ENCODE measurements at places on chromosomes 13 and 19.
A peak's percentile ranks its signal among the peaks of the same experiment; 100 is the strongest.

DNA sequence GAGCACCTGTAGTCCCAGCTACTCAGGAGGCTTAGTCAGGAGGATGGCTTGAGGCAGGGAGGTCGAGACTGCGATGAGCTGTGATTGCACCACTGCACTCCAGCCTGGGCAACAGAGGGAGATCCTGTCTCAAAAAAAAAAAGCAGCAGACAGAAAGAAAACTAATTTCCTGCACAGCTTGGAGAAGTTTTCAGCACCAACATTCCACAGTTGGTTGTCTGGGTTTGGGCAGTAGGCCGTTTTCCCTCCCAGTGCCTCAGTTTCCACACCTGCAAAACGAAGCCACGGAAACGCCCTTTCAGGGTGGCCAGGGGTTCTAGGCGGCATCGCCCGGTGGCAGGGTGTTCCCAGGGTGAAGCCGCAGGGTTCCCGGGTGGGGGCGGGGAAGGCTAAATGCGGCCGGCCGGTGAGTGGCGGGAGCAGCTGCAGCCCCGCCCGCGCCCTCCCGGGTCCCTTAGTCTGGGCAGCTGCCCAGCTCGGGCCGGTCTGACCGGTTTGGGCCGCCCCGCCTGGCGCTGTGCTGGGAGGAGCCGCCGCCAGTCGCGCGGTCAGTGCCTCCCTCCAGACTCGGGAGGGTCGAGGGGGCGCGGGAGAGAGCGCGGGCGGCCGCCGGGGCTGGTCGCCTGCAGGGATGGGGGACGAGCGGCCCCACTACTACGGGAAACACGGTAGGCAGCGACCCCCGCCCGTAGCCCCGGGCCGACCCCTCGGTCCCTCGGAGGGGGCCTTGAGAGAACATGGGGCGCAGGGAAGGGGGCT lies at the start of gene SLC44A2:
Gene SLC44A2, plus strand, starts transcription at position 551 of the 759 bp plus-strand sequence. Its CDS starts 81 bp downstream, at position 632.
- peak; percentile 61 for DNase-seq

DNA sequence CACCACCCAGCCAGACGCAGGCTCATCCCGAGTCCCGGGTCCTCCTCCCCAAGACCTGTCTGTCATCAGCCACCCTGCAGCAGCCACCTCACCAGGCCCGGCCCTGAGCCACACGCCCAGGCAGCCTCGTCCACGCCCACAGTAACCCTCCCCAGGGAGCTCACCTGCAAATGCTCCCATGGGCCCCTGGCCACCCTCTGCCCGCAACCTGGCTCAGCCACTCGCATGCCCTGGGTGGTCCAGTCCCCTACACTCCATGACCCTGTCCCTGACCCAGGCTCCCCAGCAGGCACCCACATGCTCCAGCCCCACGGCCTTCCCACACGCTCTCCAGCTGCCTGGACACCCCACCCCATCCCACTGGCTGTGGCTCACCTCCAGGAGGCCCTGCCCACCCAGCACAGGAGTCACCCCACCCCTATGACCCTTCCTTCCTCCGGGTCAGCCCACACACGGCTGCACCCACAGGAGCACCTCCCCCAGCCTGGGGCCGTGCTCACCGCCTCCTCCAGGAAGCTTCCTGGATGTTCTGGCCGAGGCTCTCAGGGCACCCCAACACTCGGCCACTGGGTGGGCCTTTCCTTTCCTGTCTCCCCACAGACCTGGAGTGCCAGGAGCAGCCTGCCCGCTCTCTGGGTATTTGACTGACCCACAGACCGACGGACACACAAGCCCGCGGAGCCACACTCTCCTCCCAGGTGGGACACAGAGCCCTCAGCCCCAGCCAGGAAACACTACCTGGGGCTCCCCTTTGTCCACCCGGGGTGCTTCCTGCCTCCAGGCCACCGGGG lies 3.6 kb downstream of the TMEM259 start:
- DNase-seq: no peak

GRCh38 chr19:30148039-30148790 lies 206.2 kb downstream of the URI1 start:
- DNase-seq: no peak

GRCh38 chr13:109672545-109672944 lies 113.8 kb downstream of the IRS2 start:
- DNase-seq: no peak

DNA sequence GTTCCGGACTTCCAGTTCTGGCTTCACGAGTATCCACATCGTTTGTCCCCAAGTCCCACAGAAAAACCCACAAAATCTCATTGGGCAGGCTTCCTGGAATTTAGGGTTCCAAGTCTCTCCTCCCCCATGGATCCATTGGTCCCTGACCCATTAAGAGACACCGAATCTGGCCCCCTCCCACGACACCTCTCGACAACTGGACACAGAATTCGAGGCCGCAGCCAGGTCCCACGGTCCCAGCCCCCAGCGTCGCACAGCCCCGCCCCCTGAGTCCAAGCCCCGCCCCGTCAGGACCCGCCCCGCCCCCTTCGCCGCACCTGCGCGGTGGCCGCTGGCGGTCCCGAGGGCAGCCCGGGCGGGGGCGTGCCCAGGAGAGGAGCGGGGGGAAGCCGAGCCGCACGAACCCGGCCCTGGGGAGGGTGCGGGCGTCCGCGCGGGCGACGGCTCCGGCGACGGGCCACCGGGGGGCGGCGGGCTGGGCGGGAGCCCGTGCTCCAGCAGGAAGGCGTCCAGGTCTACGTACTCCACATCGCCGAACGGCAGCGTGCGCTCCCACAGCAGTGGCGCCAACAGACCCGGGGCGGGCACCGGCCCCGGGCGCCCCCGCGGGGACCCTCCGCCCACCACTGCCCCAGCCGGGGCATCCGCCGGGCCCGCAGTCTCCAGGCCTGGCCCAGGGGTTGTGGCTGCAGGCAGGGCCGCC lies 1.8 kb downstream of the DBP start:
- no peak for DNase-seq

DNA sequence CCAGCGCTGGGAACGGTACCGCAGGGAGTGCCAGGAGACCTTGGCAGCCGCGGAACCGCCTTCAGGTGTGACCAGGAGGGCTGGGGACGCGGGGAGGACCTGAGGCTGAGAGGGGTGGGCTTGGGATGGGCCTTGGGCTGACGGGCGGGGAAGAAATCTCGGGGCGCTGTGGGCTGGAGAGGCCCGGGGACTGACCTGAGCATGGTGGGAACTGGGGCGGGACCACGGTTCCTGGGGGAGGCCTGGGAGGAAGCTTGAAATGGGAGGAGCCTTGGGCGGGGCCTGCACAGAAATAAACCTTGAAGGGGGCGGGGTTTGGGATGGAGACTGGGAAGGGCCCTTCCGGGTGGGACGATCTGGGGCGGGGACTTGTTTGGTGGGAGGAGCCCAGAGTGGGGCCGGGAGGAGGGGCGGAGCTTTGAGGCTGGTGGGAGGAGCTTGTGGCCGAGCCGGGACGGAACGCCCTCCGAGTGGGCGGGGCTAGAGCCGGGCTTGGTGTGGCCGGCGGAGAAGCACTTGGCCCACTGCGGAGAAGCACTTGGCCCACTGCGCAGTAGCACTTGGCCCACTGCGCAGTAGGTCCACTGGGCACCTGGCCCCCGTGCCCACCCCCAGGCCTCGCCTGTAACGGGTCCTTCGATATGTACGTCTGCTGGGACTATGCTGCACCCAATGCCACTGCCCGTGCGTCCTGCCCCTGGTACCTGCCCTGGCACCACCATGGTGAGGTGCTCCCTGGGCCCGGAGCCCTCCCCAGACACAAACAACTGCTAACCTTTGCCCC lies 2.8 kb downstream of the GIPR start:
- peak; percentile 48 for DNase-seq

DNA sequence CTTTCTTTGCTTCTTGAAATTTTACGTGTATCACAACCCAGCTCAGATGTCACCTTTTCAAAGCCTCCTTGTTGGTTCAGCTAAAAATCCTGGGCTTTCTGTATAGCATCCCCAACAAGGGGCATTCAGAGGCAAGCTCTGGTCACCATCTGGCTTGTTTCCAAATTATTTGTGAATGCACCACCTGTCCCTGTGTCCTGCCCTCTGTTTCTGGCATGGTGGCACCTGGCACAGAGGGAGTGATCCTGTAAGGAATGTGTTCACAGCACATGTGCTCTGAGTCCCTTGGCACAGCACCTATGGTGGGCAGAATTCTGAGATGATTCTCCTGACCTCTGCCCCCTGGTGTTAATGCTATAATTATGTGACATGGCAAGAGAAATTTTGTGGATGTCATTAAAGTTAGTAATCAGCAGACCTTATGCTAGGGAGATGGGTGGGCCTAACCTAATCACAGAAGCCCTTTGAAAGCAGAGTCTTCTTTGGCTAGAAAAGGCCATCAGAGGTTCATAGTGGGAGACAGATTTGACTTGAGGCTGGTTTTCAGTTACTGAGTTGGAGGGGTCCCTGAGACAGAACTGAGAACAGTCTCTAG lies 76.3 kb downstream of the ZNF429 start:
- no peak for DNase-seq

GRCh38 chr19:40603389-40604170 lies 2.4 kb downstream of the LTBP4 start:
- peak; percentile 96 for DNase-seq

Measured in astrocyte of the spinal cord (primary cell).